ENCODE measurements at places on chromosomes 13 and 19.

- ATAC-seq, result no peak
Measured at GRCh38 chr13:113322043-113322461, 25.0 kb downstream of the LAMP1 start.

DNA sequence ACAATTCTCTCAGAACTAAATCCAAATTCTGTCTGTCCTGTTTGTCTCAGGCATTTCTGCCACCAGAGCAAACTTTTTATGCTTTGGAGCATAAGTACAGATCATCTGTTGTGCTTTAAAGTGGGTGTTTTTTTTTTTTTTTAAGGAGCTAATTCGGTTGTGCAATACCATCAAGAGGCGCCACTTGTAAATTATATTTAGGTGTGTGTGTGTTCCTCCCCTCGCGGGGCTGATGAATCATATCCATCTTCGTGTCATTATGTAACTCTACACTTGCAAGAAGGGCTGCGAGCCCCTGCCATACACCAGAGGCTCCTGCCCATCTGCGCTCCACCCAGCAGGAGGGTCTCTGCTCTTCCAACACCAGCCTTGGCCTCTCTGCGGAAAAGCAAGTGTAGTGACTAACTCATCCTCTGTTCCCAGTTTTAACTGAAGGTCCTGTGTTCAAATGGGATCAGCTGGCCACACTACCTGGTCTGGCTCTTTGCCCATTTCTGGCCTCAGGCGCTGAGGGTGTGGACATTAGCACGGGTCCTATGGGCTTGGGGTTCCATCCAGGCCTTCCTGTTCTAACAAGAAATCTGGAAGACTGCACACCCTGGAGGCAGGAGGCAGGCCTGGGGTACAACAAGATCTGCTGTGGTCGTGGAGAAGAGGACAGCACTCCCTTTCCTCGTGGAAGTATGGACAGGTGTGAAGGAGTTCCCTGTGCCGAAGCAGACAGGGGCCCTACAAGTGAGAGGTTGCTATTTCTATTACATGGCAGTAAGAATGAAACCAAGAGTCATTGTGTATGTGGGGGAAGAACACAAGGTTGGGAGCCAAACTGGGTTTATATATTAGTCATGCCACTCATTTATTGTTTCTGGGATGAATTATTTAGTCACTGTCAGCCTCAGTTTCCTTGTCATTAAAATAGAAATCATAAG, 96.1 kb upstream of the MBNL2 start:
- peak; percentile 91 for ATAC-seq

- no peak for ATAC-seq
Measured at GRCh38 chr13:112095354-112095753, 28.4 kb downstream of the SOX1 start.

DNA sequence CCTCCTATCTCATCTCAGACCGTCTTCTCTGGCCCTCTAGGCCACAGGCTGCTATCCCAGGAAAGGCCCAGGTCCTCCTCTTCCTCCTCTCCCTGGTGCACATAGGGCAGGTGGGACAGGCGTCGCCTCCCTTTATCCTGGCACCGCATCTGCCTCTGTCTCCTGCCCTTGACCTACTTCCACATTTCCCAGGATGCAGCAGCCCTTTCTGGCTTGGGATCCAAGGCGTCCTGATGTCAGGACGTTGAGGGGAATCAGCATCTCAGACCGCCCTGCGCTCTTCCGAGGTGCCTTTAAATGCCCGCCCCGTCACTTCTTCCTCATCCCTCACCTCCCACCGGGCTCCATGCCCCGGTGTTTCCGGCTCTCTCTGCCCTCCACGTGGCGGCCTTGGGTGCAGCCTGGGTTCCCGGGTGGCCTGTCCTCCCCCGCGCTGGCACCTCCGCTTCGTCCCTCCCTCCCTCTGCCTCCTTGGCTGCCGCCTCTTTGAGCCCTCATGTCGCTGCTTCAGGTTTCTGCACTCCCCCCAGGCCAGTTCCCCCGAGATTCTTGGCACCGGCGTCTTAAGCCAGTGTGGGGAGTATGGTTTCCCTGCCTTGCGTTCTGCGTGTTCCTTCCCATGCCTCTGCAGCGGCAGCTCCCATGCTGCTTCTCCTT, 66.3 kb downstream of the KDM4B start:
- no peak for ATAC-seq

GRCh38 chr13:49629947-49630346, 1.6 kb downstream of the ARL11 start:
- no peak for ATAC-seq

DNA sequence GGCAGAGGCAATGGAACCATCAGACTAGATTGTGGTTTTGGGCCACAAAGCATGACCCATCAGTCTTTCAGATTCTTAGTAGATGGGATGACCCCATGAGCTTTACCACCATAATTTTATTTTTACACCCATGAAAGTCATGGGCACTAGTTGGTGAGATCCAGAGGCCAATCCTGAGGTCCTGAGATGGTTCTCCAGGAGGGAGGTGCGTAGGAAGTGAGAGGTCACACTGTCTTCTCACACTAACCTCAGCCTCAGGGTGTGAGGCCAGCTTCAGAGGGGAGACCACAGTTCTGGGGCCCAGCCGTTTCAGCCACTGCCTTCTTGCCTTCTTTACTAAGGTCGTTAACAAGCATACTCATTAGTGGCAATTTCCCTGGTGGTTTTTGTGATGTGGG, 106.4 kb downstream of the AKAP11 start:
- ATAC-seq, result peak; percentile 51

DNA sequence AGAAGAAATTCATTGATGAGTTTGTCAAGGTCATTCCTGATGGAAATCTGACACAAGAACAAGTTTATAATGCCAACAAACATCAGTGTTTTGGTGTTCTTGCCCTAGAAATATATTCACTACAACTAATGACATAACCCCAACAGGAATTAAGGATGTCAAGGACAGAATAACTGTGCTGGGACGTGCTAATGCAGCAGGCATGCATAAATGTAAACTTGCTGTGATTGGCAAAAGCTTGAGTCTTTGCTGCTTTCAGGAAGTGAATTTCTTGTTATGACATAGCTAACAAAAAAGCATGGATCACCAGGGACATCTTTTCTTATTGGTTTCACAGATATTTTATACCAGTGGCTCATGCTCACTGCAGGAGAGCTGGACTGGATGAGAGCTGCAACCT, 144.6 kb downstream of the KCTD12 start:
- ATAC-seq, result no peak

Data from activated T-helper 17 cell treated with anti-CD3 and anti-CD28 coated beads, Interleukin-2, amount 50 U/mL, for 72 hours (primary cell).